ENCODE measurements at places on chromosomes 13 and 19.
A peak's percentile ranks its signal among the peaks of the same experiment; 100 is the strongest.

- DNase-seq, result no peak
Observed at GRCh38 chr13:23455401-23456185, 22.1 kb upstream of the SACS start.

- DNase-seq, result no peak
Observed at GRCh38 chr19:4583961-4584669, 24.6 kb upstream of the SEMA6B start.

DNA sequence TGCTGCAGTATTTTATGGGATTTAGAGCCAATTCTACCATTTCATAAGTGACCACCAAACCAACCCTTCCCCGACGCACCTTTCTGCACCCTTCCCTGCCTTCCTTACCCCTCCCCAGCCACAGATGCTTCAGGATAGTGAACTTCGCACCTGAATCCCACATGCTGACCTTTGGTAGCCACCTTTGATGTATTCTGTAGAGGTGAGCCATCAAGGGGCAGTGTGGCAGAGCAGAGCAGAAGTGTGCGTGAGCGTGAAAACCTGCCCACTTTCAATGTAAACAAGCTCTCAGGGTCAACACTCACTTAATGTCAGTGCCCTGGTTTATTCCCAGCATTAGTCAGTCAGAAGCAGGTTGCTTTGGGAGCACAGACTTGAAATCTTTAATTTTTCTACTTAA, 107.7 kb downstream of the FRY start:
- DNase-seq, result no peak

- DNase-seq, result no peak
Observed at GRCh38 chr19:51421229-51422052, 4.0 kb upstream of the SIGLEC10 start.

- DNase-seq, result peak; percentile 51
Observed at GRCh38 chr13:51895906-51896888, 34.4 kb downstream of the CCDC70 start.

DNA sequence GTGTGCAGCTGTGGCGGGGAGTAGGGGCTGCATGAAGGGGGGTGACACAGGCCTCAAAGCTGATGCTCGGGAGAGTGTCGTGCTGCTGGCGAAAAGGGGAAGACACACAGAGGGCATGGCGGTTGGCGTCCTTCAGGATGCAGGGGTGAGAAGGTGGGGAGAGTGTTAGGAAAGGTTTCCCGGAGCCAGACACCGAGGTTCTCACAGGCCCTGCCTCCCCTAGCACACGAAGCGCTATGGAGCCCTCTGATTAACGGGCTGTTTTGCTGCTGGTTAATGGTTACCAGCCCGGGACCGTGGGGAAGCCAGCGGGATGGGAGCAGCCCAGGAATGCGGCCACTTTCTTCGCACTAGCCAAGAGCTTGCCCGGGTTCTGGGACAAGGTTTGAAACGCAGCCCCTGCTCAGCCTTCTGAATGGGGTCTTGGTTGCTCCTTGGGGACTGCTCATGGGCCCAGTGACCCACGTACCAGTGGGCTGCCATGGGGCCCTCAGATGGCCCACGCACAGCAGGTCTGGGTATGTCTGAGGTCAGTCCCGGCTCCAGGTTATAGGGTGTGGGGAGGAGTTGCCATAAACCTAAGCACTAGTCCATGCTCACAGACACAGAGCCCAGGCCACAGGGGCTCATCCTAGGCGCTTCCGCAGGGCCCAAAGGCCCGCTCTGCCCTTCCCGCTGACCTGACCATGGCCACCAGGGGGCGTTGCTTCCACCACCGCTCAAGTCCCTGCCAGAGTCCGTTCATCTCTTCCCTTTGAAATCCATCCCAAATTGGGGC, 31.3 kb upstream of the ISYNA1 start:
- peak; percentile 63 for DNase-seq

DNA sequence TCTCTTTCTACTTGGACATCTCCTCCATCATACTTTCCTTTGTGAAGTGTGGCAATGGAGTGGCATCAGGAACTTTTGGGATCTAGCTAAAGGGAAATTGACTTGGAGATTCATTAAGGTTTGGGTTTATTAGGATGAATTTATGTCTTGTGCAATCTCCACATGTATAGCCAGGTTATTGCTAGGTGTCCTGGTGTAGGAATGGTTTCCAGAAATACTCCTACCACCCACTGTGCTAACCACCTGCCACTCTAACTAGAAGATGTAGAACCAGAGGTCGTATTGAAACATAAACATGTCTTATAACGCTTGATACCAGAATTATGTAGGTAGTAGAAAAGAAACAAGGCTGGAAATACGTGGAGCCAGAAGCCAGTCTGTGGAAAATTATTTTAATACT, 38.1 kb upstream of the MED4 start:
- DNase-seq, result no peak

DNA sequence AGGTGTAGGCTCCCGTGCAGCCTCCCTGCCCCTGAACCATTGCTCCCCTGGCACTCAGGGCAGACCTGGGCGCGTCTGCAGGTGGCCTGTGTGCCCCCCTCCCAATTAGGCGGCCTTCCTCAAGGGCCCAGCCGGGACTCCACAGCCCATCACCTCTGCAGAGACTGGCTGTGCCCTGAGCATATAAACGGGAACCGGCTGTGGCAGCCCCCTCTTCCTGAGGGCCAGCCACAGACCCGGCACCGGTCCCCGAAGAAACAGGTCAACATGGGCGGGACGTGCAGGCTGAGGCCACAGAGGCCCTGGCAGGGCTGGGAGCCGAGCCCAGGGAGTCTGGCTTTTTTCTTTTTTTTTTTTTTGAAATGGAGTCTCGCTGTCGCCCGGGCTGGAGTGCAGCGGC, 12.0 kb downstream of the PIAS4 start:
- no peak for DNase-seq

DNA sequence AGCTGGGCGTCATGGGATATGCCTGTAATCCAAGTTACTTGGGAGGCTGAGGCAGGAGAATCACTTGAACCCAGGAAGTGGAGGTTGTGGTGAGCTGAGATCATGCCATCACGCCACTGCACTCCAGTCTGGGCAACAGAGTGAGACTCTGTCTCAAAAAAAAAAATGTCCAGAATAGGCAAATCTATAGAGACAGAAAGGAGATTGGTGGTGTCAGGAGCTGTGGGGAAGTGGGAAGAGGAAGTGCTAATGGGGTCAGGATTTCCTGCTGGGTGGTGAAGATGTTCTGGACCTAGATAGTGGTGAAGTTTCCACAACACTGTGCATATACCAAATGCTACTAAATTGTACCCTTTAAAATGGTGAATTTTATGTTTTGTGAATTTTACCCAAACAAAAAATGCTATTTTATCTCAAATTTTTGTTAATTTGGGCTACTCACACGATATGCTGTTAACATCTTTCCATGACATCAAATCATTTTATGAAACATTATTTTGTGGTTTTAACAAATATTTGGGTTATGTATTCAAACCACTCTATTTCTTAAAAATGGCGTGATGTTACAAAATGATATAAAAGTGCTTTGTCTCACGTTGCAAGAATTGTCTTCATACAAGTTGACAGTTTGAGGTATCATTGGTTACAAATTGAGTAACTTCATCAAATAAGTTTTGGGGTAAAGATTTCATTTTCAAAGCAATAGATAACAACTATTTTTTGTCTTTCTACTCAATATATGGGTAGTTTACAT, 7.4 kb upstream of the CYP4F3 start:
- DNase-seq, result no peak

- DNase-seq, result no peak
Observed at GRCh38 chr19:16019691-16020448, 56.4 kb upstream of the TPM4 start.

DNA sequence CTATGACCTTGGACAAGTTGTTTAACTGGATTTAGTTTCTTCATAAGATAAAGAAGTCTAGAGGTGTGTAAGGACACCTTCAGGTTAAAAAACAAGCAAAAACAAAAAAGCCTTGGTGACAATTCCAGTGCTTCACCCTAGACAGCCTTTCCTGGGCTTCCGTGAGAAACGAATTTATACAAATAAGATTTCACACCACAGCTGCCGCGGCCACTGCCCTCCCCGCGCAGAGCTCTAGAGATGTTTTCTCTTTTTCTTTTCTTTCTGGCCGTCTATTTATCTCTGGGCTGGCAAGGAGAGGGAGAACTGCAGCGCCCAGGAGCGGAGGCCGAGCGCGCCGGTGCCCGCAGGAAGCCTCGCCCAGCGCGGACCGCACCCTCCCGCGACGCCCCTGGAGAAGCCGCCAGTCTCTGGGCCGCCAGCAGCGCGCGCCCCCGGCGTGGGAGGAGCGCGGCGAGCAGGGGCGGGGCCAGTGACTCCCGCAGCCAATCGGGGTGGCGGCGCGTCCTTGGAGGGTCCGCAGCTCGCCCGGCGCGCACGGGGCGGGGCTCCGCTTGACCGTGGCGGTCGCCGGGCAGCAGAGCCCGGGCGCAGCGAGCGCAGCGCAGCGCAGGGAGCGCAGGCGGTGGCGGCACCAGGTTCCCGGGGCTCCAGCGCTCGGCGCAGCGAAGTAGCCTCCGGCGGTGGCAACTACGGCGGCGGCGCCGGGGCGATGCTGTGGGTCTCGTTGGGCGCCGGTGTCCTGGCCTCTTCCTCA, 107.0 kb downstream of the RXFP2 start:
- DNase-seq, result peak; percentile 78

DNA sequence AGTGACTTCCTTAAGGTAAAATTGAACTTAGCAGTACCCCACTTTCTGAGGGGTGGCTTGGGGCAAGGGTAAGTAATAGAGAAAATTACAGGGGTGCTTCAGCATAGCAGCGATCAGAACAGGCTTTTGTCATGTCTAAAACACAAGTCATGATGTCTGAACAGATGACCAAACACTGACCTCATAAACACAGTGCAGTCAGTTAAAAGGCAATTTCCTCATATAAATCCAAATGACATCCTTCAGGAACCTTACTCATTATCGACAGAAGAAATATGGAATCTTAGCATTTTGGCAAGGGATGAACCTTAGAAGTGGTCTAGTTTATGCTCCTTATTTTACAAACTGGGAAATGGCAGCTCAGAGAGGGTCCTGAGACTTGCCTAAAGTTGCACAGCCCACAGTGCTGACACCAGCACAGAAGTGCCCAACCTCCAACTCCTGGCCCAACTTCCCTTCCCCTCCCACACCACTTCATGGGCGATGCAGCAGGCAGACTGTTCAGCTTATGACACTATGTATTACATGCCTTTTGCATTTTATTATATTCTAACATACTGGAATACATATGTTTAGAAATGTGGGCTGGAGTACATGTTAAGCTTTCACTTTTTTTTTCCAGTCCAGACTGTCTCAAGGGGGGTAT, 3.6 kb downstream of the GJA3 start:
- DNase-seq, result no peak

DNA sequence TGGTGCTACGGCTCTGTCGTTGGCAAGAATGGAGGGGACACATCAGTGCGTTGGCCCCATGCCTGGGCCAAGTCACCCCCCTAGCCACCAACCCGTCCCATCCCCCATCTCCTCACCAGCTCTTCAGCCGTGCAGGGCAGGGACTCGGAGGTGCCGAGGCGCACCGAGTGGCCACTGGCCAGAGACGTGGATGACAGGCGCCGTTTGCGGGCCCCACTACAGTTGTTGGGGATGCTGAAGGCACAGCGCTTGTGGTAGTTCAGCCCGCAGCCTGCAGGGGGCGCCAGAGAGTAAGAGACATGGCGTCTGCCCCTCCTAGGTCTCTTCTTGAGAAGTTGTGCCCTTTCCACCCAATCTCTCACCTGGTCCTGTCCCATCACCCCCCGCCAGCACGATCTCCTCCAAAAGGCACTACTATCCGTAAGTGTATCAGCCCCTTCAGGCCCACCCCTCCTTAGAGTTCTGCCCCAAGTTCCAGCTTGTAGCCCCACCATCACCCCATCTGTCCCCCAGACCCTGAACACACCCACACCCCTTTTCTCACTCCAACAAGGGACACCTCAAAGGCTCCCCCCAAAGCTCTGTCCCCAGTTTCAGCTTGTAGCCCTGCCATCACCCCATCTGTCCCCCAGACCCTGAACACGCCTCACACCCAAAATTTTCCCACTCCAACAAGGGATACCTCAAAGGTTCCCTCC, 12.4 kb downstream of the PRKD2 start:
- peak; percentile 86 for DNase-seq

DNA sequence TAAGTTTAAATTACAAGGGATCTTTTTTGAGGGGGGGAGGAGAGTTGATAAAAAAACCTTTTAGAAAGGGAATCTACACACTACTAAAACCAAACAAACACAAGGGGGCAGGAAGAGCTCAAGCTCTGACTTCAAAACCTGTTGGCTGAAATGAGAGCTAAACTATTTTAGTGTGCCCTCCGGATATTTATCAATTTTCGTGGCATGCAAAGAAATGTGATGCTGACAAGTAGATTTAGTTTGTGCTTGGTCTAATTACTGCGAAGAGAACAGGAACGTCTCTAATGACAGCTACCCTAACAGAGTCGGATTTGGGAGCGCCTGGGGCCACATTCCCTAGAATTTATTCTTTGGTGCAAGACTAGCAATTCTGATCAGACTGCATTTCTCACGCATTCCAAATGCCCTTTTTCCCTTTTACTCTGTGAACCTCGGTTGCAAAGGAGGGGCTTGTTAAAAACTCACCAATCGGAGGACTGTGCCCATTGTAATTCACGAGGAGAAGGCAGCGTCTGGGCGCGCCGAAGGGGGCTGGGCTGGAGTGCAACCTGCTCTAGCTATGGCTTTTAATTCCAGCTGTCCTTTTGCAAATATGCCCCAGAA, 802 bp upstream of the FREM2 start:
- no peak for DNase-seq

GRCh38 chr13:72839831-72840426, 58.0 kb downstream of the PIBF1 start:
- DNase-seq, result peak; percentile 46

- DNase-seq, result no peak
Observed at GRCh38 chr13:107866941-107867623, 348.3 kb downstream of the LIG4 start.

GRCh38 chr19:13083627-13084026, 19.0 kb downstream of the LYL1 start:
- no peak for DNase-seq

DNA sequence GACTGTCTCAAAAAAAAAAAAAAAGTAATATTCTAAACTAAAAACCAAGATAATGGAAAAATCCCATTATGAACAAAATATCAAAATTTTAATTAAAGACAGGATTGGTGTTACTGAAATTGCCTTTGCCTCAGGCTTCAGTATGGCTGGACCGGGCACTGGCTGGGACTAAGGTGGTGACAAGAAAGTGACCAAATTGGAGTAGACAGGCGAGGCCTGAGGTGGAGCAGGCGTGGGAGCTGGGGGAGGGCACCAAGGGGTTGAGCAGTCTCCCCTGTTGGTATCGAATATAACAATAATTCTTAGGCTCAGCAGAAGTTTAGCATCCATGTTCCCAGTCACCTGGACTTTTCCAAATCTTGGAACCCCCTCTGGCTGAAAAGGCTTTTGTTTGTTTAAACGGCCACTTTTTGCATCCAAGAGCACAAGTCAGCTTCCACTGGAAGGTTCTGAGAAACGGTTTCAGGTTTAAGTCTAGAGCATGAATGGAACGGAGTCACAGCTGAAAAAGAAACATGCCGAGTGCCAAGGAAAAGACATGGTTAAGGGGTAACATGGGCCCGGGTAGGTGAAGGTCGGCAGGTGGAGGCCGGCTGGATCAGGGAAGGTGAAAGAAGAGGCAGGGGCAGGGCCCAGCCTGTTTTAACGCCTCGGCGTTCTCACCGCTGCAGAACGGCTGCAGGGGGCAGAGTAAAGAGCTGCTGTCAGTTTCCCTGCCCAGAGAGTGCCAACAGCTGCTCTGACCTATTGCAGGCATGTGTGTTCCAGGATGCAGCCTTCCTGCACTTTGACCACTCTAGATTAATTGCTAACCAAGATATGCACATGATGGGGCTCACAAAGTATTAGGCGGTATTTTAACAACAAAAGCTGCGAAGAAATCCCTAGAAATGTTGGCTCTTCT, 104.4 kb downstream of the TM9SF2 start:
- peak; percentile 63 for DNase-seq

Data from CD4-positive, alpha-beta T cell treated with Interleukin-12 subunit alpha and Interleukin-12 subunit beta, for 1 hour (primary cell).